ENCODE measurements at places on chromosomes 2 and 18.
A peak's percentile ranks its signal among the peaks of the same experiment; 100 is the strongest.

DNA sequence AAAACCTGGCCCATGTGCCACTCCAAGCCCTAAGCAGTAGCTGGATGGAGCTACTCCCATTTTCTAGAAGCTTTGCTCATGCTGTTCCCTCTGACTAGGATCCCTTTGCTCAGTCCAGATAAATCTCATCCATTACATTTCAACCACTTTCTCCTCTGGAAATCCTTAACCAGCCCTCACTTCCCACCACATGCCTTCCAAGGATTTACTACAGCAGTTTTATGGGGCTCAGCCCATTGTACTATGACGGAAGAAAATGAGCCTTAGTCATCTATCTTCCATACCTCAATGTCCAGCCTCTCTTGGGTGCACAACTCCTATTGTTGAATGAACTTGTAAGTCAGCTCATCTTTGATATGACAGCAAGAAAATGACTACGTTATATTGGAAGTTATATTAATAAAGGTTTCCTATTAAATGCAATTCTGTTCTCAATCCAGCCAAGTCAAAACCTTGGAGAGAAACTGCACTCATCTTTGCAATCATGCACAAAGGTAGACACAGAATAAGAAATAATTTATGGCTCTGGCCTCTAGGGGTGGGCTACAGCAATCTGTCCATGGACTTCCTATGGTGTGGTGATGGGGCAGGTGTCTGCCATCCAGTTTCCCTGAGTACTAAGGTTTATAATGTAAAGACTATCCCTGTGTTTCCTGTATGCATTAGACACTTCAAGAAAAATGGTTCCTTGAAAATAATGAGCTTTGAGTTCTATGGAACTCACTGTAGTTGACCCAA is 3.4 kb downstream of the B4GALT6 start:
- no peak for DNase-seq

DNA sequence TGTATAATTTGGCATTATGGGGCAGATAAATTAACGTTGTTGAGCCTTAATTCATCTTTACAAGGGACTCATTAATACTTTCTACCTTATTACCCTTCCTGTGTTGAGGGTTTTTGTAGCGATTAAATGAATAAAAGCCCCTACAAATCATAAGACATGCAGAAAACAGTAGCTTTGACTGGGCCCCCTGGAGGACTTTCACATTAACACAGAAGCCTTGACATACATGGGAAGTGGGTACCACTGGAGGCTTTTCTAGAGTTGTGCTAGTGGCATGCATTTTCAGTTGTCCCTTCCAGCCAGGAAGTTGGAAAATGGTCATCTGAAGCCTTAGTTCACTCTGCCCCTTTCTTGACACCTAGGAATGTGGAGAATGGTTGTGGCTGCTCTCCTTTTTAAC is 30.2 kb downstream of the MTA3 start:
- no peak for DNase-seq

DNA sequence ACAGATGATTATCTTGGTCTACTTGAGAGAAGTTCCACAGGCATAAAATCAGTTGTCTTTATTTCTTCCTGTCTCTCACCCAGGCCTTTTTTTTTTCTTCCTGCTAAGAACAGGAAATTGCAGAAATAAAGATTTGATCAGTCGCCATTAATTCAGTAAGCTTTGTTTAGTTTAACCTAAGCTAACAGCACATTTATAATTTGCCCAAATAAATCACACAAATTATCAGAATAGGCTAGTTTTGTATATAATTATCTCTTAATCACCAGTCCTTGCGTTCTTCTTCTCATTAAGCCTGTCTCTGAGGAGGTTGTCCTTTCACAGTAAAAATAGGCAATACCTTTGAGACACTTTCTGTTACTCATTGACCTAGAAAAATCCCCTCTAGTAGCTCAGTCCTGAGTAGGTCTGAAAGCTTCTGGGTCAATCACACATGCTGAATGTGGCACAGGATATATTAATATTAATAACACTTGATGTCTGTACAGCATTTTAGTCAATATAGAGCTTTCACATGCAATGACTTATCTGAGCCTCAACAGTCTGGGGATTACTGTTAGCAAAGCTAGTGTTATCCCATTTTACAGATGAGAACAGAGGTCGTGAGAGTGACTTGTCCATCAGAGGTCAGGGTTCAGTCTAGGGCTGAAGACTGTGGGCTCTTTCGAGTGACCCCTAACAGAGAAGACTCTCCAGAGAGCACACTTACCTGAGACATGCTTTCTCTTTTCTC is 11.2 kb upstream of the STK17B start:
- DNase-seq = no peak

GRCh38 chr18:31610286-31611205 is 18.9 kb downstream of the TTR start:
- DNase-seq = no peak

- no peak for DNase-seq
Measured at GRCh38 chr2:54088191-54088634, 27.2 kb upstream of the ACYP2 start.

DNA sequence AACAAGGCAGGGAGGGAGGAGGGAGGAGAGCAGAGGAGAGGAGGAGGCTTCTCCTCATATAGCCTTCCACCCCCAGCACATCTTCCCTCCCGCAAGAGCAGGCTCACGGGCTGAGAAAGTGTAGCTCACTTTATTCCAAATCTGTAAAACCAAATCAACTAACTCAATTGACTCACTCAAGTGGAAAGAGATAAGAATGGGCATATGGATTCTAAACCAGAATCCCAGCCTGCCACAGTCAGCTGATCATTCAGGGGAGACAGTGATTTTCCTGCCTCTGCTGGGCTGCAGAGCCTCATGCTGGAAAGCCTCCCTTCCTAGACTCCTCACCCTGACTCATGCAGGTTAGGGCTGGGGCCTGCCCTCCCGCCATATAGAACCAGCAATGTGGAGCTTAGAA is 4.2 kb upstream of the TWSG1 start:
- DNase-seq = no peak

GRCh38 chr2:24855022-24855622 is 61.9 kb downstream of the CENPO start:
- no peak for DNase-seq

DNA sequence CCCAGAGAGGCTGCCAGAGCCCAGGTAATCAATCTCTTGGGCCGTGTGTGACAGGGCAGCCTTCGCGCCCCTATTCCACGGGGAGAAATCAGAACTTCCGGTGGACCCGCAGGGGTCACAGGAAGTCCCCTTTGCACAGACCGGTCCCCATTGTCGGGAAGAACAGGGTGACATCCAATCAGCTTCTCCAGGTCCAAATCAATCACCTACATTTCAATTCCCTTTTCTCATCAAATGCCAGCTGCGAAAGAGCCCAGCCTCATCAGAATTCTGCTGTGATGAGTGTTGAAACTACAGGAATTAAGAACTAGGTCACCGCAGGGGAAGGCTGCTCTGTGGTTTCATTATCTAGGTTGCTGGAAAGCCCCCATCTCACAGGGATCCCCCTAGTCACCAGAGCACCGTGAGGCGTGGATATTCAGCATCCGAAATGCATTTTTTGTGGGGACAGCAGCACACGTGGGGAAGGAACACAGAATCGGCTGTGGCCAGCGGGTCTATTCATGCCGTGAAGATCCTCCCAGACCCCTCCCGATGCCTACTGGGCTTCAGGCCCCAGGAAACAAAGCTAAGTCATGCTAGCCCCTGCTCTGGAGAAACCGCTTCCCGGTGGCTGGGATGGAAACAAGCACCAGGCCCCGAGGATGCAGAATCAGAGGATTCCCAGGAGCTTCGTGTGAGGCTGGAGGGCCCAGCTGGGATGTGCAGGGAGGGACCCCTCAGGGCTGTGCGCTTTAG is 193.7 kb upstream of the ID2 start:
- peak; percentile 56 for DNase-seq

DNA sequence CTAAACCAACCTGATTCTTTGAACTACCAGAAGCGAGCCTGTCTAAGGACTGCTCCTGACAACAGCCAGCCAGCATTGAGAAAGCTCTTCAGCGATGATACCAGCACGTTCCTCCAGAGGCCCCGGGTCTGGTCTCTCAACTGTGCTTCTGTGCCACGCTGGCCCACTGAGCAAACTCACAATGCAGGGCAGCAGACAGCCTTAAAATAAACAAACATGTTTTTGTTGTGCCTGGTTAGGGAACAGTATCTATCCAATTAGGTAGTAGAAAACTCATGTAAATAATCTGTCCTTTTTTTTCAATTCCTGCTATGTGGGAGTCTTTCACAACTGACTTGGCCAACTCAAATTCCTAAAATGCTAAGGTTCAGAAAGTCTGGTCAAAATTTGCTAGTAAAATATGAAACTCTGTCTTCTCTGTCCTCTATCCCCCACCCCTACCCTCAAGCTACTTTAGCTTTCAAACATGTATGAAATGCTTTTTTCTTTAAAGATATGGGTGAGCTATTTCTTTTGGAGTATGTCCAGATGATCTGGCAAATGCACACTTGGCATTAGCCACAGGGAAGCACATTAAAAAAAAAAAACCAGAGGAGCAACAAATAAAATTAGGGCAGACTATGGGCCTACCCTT is 21.4 kb upstream of the EML4 start:
- no peak for DNase-seq

GRCh38 chr18:40911041-40911440 is 1044.0 kb upstream of the PIK3C3 start:
- DNase-seq = no peak

GRCh38 chr18:64918851-64919250 is 770.0 kb upstream of the LINC00305 start:
- no peak for DNase-seq

GRCh38 chr2:236731767-236732580 is 162.3 kb downstream of the ACKR3 start:
- no peak for DNase-seq

GRCh38 chr18:74905247-74905646 is 303.7 kb downstream of the PTGR3 start:
- no peak for DNase-seq

DNA sequence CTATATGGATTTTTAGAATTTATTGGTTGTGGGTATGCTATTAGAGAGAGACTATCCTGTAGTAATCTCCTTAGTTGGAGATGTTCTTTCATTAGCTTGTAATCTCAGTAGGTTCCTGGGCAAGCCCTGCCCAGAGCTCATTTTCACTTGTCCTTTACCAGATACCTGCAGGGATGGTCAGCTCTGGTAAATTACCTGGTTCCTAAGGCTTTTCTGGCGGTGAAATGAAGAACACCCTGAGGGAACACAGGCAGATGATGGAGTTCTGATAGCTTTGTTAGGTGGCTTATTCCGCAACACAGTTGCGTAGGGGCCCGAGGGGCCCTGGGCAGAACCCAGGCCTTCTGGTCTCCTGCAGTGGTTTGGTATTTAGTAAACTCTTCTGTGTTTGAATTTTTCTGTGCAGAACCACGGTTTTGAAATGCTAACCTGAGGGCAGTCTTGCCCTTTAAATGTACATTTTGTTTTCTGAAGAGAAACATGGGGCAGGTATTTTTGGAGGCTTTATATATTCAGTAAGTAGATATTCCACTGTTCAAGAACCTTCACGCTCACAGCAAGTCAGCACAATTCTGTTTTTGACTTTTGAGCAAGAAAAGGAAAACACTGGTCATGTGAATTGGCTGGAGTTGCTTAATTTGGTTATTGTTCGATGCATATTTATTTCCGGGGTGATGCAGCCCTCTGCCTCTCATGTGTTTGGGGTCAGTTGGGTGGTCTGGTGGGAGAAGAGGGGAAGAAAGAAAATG is 22.4 kb downstream of the ZNF532 start:
- DNase-seq = no peak

GRCh38 chr18:63054901-63055584 is 264.5 kb downstream of the BCL2 start:
- no peak for DNase-seq

GRCh38 chr2:231683292-231684235 is 24.8 kb upstream of the PTMA start:
- no peak for DNase-seq

- no peak for DNase-seq
Measured at GRCh38 chr2:20241973-20242726, 17.2 kb upstream of the SDC1 start.

GRCh38 chr2:40516604-40517003 is 64.7 kb upstream of the SLC8A1 start:
- DNase-seq = no peak

DNA sequence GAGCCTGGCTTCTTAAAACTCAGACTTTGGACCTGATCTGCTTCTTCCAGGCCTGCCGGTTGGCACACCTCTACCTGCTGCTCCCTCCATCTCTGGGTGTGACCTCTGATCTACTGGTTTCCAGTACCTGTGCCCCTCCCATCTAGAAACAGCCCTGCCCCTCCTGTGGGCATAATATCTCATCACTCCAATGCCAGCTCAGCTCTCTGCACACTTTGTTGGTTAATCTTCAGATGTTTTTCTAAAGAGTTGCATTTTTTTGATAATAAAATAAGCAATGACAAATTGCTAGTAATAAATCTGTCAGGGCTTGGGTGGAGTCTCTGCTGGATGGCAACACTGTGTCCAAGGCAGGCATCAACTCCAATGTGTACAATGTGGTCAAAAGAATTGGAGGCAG is 89.6 kb upstream of the PPP1CB start:
- DNase-seq = no peak

GRCh38 chr2:26922405-26923188 is 47.8 kb upstream of the MAPRE3 start:
- DNase-seq = peak; percentile 18

DNA sequence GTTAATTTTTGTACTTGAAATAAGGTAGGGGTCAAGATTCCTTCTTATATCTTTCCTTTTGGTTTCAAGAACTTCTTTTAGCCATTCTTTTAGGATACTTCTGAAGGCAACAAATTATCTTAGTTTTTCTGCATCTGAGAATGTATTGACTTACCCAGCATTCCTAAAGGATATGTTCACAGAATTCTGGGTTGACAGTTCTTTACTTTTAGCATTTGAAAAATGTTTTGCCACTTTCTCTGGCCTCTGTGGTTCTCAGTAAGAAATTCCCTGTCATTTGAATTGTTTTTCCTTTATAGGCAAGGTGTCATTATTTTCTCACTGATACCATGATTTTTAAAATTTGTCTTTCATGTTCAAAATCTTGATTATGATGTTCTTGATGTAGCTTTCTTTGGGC is 162.4 kb downstream of the GALNT1 start:
- DNase-seq = no peak

DNA sequence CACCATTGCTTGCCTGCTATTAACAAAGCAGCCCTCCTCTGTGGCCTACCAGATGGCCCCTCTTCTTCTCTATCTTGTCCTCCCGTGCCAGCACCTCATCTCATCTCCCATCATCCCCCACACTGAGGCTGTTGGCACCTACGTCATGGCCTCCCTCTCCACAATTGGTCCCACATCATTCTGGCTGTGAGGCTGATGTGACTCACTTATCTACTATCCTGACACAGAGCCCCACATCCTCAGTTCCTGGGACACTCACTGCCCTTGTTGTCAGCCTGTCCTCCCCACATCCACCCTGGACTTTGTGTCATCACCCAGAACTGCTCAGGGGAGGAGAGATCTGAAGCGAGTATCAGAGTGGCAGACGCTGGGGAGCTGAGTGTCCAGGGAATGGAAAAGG is 102.9 kb downstream of the MRO start:
- no peak for DNase-seq

GRCh38 chr2:119261493-119262225 is 38.0 kb downstream of the STEAP3 start:
- DNase-seq = no peak

GRCh38 chr18:10076502-10077030 is 162.8 kb downstream of the VAPA start:
- no peak for DNase-seq

- DNase-seq = no peak
Measured at GRCh38 chr2:40543381-40543780, 91.5 kb upstream of the SLC8A1 start.

- no peak for DNase-seq
Measured at GRCh38 chr2:67388680-67389079, 8.5 kb upstream of the ETAA1 start.

GRCh38 chr2:45382744-45383143 is 228.3 kb downstream of the SRBD1 start:
- DNase-seq = no peak
